ENCODE measurements at places on chromosomes 16 and 17.

- DNase-seq, result no peak
Measured at GRCh38 chr17:59558039-59558438, 7.4 kb upstream of the DHX40 start.

GRCh38 chr16:79062336-79062735 is 538.2 kb downstream of the MAF start:
- no peak for DNase-seq

- no peak for DNase-seq
Measured at GRCh38 chr17:3282901-3283300, 15.3 kb downstream of the OR3A1 start.

DNA sequence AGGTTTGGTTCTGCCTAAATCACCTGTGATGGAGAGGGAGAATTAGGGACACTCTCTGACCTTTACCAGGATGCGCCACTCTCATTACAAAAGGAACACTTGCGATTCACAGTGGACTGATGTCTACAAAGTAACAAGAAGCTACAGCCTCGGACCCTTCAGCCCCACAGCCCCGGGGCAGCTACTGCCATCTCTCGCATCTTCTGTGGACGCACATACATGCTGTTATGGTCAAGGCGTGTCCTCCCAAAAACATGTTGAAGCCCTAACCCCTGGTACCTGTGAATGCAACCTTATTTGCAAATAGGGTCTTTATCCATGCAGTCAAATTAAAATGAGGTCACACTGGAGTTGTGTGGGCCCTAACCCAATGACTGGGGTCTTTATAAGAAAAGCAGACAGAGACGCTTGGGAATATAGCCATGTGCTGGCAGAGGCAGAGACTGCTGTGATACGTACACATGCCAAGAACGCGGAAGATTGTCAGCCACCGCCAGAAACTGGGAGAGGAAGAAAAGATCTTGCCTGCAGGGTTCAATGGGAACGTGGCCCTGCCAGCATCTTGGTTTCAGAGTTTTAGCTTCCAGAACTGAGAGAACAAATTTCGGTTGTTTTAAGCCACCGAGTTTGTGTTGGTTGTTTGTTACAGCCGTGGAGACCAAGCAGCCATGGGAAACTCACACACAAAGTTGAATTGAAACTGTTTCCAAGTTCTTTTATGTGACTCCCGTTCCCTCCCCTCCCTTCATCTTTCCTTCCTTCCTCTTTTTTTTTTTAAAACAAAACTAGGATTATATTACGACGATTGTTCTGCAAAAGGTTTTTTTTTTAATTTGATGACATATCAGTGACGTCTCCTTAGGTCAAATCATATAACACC is 23.1 kb downstream of the ATP2C2 start:
- DNase-seq, result no peak

DNA sequence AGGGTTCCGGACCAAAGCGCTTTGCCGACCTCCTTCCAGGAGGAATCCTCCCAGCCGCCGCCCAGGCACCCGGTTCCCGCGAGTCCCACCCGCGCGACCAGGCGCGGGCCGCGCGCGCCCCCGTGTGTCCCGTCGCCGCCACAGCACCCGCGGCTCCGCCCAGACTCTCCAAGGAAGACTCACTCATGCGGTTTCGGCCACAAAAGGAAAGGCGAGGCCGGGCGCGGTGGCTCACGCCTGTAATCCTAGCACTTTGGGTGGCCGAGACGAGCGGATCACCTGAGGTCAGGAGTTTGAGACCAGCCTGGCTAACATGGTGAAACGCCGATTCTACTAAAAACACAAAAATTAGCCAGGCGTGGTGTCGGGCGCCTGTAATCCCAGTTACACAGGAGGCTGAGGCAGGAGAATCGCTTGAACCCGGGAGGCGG is 3.5 kb upstream of the PKMYT1 start:
- peak; percentile 84 for DNase-seq

DNA sequence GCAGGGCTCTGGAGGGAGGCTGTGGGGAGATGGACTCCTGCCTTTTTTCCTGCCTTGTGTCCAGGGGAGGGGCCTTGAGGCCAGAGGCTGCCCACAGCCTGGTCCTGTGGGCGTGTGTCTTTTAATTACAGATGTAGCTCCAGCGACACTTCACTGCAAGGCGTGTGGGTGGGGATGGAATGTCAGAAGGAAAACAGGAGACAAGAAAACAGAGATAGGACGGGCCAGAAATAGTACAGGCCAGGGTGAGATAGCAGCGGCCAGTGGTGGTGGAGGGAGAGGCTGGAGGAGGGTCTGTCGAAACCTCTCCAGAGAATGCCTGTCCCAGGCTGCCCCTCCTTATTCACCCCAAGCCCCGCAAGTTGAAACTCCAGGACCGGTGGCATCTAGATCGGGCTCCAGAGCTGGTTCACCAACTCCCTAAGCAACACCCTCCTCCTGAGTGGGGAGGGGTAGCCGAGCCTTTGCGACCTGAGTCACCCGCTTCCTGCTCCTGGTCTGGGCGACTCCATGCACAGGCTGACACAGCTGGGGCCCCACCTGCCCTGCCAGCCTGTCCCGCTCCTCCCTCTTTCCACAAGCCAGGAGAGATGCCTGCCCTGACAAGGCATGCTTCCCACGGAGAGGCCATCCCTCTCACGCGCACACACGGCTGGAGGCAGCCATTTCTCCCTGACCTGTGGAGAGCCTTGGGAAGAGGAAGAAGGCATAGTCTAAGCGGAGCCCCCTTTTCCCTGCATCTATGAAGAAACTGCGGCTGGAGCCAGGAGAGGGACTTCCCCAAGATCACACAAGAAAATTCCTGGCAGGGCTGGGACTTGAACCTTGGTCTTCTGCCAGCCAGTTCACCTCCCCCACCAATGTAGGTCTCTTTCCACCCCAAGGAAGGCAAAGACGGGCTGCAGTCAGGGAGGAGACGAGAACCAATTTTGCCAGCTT is 6.6 kb upstream of the JUP start:
- DNase-seq, result no peak

- no peak for DNase-seq
Measured at GRCh38 chr16:50683689-50684374, 2.7 kb upstream of the SNX20 start.

DNA sequence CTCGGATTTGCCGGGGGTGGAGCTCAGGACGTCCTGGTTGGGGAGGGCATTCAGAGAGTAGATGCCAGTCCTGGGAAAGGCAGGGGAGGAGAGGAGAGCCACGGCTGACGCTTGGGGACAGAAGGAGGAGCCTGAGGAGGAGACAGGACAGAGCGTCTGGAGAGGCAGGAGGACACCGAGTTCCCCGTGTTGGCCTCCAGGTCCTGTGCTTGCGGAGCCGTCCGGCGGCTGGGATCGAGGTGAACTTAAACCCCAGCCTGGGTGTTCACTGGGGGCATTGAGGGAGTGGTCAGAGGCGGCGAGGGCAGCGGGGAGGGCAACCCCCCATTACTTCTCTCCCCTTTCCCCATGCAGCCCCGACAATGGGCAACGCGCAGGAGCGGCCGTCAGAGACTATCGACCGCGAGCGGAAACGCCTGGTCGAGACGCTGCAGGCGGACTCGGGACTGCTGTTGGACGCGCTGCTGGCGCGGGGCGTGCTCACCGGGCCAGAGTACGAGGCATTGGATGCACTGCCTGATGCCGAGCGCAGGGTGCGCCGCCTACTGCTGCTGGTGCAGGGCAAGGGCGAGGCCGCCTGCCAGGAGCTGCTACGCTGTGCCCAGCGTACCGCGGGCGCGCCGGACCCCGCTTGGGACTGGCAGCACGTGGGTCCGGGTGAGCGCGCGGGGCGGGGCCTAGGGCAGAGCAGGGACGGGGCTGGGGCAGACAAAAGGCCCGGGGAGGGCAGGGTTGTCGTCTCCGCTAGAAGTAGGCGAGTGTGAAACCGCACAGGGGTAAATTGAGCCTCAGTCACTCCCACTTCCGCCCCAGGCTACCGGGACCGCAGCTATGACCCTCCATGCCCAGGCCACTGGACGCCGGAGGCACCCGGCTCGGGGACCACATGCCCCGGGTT is 3.7 kb downstream of the NOL3 start:
- DNase-seq, result peak; percentile 33

DNA sequence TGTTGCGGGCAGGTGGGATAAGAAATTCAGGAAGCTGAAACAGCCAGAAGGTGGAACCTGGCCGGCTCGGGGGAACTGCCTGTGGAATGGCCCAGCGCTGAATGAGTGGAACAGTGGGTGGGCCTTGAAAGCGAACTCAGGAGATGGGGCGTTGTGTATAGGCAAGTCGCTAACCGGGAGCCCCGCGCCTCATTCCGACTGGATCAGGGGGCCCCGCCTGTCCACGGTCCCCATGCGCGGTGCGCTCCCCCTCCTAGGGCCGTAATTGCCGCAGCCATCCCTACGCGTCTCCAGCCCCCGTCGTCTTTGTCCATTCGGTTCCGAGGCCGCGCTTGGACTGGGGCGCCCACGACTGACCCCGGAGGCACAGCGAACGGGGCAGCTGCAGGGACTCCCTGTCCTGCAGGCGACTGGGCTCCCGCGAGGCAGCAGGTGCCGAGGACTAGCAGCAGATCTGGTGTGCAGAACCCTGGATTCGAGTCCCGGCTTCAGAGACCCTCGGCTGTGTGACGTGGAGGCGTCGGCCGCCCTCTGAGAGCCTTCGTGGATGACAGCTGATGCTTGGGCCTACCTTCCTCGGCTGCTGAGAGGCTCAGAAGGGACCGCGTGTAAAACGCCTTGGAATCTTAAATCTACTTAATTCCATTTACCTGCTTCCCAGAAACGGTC is 10.9 kb upstream of the CA4 start:
- DNase-seq, result no peak

DNA sequence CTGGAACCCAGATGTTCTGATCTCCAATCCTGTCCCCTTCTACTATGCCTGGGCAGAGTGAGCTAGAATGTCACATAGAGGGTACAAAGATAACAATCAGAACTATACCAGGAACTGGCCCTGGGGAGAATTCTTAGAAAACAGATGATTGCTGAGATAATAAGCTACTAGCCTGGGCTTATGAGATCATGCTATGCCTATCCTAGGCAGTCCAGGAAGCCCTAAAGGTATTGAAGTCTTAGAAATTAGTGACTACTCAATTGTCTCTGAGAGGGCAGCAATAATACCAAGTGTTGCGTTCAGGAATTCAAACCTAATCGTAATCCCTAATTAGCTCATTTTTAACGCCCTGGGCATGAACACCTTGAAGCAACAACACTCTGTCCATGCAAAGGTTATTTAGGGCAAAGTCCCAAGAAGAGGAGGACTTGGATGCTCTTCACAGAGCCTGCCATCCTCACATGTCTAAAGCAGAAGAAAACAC is 77.1 kb downstream of the MMD start:
- DNase-seq, result no peak

DNA sequence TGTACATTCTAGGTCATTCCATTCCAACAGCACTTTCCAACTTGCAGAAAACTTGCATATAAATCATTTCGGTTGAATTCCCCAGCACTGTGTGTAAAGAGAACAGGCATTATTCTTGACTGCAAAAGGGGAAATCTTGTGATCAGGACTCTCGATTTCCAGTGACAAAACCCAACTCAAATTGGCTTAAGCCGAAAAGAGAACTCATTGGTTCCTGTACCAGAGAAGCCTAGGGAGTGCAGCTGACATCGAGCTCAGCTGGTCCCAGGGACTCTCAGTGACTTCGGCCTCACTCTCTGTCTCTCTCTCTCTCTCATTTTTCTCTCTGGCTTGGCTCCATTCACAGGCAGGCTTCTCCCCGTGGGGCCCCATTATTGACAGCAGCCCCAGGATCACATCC is 30.7 kb downstream of the CD300LF start:
- no peak for DNase-seq

GRCh38 chr16:83561876-83562275 is 245.9 kb upstream of the HSBP1 start:
- DNase-seq, result no peak

DNA sequence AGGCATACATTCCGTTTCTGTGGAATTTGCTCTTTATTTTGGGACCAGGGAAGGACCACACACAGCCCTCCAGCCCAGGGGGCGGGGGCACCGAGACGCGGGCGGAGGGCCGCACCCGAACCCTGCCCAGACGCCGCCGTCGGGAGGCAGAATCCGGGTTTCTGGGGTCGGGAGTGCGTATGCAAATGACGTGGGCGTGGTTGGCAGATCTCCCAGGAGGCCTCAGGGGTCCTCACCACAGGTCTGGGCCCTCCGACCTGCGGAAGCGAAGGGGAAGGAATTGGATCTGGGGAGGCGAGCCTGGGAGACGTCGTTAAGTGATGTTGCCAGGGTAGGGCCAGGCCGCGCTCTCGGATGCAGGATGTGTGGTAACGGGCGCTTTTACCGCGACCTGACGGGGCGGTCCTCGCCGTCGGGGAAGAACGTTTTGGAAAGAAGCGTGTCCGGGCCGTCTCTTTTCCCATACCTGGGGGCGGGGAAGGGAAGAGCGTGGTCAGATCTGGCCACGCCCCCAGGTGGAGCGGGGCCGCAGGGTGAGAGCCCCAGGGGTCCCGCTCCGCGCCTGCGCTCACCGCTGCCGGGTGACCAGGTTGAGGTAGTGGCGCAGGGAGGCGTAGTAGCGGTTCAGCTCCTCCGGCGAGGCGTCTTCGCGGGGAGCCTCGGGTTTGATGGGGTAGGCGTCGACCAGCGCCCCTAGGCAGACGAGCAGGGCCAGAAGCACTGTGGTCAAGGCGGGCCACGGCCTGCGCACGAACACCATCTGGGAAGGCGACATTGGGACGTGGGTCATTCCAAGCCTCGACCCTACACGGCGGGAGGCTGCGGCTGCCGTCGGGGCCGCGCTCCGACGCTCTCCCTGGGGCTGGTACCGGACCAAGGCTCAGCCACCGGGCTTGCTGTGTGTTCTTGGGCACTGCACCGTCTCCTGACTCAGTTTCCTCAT is 745 bp downstream of the PYY start:
- DNase-seq, result no peak

- no peak for DNase-seq
Measured at GRCh38 chr17:67289181-67289876, 44.3 kb upstream of the HELZ start.

DNA sequence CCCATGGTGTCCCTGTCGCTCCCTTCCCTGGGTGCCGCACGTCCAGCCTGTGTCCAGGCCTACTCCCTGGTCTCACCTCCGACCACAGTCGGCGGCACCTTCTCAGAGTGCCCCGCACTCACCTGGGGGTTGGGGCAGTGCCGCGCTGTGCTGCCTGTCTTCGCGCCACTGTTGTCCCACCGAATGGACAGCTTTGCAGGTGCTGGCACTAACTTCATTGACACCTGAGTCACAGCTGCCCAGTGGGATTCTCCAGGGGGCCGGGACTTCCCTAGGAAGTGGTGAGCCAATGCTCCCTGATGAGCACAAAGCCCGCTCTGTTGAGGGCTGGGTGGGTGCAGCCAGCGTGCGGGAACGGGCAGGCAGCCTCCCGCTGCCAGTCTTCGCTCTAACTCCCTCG is 24.3 kb upstream of the DBNDD1 start:
- no peak for DNase-seq

GRCh38 chr17:28928061-28928460 is 23.3 kb downstream of the PHF12 start:
- no peak for DNase-seq

- DNase-seq, result no peak
Measured at GRCh38 chr16:17591655-17592405, 121.1 kb upstream of the XYLT1 start.
